ENCODE measurements at places on chromosomes 3 and 15. TPM values are rescaled to one million over a fixed set of nuclear protein-coding genes. Genes with fewer than 3 reads are reported as not detected.

ATRIP gene
- 15.2 TPM for total RNA-seq

DNA sequence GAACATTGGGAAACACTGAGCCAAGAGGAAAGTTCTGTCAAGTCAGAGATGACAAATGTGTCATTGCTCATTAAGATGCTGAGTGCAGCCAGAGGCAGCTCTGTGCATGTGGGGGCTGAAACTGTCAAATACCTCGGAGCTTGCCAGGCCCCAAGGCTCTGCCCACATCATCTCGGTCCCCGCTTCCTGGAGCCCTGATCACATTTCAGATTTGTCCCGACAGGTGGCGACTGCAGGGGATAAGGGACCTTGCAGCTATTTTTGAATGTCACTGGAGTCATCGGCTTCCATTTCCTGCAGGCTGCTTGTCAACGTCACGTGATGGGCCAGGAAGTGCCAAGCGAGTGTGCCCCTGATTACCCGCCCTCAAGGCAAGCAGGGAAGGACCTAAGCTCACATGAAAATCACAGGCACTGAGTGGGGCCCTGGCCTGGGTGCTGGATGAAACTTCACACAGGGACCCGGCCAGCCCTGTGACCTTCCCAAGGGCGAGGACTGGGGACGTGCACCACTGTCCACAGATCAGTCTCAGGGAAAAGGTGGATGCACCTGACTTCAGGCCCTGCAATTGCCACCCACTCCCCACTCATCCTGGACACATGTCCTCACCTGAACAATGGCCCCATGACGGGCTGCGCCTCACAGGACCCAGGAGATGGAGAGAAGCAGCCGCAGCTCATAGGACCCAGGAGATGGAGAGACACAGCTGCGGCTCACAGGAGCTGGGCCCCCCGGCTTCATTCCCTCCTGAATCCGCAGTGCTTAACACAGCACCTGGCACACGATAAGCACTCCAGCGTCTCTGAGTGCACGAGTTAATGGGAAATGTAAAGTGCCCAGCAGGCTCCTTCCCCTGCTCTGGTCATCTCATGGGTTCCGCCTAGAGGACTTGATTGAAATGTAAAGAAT is 73.4 kb downstream of the NUP210 start:
- no peak for DNase-seq

DNA sequence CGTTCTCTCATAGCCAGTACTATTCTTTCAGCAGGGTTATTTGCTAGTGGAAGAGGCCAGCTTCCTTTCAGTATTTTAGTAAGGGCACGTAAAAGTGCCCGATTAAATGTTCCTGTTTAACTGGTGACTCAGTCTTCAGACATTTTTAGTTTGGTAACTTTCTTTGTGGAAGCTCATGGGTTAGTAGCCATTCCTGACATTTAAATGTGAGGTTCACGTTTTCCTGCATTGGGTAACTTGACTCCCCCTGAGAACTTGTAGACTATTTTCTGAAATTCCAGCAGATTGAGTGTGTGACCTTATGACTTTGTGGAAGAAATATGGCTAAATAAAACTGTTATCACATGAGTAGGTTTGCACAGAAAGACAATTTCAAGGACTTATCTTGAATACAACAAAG is 16.9 kb downstream of the ABHD2 start:
- no peak for DNase-seq

- no peak for DNase-seq
Observed at GRCh38 chr15:83144771-83145170, 37.3 kb downstream of the TM6SF1 start.

DNA sequence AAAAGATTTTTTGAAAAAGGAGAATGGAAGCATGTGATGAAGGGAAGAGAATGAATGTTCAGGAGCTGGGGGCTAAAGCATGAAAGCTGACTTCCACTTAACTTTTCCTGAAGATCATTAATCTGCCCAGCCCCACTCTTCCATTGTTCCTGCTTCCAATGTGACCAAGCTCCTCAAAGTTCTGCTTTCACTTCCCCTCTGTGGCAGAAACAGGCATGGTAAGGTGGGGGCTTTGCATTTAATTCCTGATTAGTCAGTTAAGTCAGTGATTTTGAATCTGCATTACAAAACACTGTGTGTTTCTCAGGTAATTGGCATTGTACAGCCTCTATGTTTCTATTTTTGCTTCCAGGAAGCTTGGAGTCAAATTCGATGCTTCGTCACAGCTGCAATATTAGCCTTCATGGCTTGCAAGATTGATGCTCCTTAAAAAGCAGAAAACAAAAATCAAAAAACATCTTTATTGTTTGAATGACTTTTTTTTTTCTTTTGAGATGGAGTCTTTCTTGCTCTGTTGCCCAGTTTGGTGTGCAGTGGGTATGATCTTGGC is 7.3 kb upstream of the TM6SF1 start:
- no peak for DNase-seq

DNA sequence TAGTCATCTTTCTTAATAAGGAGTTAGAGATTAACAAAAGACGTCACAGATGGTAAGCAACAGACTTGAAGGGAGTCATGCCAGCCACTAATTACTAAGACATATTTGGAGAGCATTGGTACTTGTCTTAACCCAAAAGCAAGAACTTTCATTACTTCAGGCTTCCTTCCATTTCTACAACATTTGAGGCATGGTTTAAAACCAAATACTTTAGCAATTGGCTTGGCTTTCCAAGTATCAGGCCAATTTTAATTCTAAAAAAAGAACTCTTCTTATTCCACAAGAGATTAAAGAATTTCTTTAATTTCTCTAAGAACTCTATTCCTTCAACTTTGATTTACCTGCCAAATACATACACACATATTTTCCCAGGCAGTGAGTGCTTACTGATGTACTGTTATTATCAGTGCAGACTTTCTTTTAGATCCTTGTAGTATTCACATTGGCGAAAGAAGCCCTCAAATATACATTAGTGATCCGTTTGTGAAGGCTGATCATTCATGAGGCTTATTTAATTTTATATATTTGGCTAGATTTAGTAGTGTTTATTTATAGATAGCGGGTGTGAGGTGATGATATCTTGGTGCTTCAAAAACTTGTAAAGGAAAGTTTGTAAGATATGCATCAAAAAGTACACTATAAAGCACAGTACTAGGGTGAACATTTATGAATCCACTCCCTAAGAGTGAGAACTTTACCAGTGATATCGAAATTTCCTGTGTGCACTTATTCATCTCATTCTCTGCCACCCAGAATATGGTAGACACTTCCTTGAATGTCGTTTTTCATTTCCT is 229.2 kb downstream of the MFSD1 start:
- no peak for DNase-seq

DNA sequence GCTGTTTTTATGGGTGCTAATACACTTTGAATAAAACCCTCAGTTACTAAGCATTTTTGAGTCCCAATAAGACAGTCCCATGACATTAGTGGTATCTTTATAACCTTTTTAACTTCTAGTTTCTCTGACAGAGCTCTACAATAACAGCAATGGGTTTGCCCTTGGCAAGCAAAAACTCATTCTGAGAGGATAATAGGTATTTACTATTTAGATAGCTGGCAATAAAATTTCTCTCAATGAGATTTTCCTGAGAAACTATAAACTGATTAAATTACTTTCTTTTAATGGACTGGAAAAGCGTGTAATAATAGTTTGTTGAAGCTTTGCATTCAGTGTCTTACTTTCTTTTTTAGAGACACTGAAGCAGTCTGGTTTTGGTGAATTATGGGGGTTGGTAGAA is 168.0 kb upstream of the MLF1 start:
- no peak for DNase-seq

DNA sequence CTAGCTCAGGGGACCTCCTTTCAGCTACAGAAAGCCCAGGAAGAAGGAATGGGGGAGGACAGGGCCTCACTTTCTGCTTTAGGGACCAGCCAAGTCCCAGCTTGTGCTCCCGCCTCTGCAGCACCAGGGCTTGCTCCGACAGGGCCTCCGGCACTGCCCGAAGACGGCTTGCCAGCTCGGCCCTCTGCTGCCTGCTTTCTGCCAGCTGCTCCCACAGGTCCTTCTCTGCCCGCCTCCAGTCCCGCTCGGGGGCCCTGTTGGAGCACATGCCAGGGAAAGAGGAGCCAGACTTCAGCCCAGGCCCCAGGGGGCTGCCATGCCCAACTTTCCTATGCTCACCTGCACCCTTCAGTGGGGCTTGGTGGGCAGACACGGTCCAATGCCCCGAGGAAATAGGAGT is 4.3 kb upstream of the CLK3 start:
- DNase-seq, result no peak

DNA sequence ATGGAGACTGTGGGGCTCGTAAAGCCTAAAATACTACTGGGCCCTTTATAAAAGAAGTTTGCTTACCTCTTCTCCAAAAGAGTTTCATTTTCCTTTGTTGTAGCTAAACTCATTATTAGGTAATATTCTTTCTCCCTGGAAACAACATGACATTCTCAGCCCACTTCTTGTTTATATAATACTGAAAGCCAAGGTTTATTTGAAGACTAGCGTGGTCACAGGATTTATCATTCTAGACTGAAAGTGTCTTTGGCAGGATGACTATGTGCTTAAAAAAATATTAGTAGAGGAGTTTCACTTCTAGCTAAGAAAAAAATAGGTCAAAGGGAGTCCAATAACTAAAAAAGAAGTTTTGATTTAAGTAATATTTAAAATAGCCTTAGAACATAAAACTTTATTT is 1085.2 kb upstream of the CADM2 start:
- no peak for DNase-seq

ITGB5 gene
- total RNA-seq, result 58.8 TPM

- no peak for DNase-seq
Observed at GRCh38 chr15:69871511-69872134, 226.1 kb downstream of the TLE3 start.

HRG gene
- total RNA-seq, result not detected

ZNF502 gene
- total RNA-seq, result not detected

DNA sequence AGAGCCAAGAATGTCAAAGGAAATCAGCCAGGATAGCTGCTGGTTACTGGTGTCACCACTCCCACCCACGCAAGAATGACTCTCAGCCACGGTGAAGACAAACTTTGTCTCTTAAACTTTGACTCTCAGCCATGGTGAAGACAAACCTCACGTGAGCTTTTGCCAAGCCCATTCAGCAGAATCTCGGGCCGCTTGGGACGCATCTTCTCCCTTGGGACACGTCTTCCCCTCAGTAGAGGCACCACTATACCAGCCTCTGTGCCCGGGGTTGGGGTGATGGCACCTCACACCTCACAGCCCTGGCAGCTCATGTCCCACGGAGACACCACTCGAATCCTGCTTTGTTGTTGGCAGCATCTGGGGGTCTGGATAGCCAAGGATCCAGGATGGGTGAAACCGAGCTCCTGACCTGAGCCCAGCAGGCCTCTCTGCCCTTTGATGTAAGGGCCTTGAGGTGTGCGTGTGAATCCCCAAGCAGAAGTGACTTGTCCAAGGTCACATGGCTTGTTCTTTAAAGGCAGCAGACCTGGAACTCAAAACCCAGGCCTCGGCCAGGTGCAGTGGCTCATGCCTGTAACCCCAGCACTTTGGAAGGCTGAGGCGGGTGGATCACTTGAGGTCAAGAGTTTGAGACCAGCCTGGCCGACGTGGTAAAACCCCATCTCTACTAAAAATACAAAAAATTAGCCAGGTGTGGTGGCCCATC is 21.8 kb downstream of the RBPMS2 start:
- DNase-seq, result no peak

- no peak for DNase-seq
Observed at GRCh38 chr3:32870373-32871095, 52.7 kb downstream of the TRIM71 start.

DNA sequence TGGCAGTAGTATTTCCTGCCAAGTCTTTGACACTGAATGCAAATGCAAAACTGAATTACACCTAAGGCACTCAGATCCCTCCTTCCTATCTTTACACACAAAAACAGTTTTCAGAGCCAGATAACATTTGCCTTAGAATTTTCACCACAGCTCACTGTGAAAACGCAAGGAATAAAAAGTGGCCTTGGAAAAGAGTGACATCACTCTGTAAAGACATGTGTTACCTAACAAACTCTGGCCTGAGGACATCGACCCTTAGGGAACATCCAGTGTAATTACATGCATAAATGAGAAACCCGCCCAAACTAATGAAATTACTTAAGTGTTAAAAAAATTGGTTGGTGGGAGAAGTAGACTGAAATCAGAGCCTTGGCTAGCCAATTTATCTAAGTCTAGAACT is 88.9 kb downstream of the PLOD2 start:
- DNase-seq, result no peak

DNA sequence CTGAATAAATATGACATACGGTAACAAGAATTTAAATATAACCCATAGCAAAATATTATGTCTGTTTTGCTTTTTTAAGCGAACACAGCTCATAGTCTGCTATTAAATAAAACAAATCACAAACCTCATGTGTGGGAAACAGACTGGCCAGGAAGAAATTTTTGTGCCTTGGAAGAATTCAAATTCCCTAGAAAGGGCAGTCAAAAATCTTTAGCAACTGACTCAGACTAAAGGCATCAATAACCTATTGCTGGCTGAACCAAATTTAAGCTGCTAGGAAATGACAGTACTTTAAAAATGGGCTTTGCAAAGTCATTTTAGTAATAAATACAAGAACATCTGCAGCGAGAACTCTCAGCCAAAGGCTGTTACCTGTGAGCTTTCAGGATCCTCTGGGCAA is 151.4 kb downstream of the PLD1 start:
- no peak for DNase-seq

DNA sequence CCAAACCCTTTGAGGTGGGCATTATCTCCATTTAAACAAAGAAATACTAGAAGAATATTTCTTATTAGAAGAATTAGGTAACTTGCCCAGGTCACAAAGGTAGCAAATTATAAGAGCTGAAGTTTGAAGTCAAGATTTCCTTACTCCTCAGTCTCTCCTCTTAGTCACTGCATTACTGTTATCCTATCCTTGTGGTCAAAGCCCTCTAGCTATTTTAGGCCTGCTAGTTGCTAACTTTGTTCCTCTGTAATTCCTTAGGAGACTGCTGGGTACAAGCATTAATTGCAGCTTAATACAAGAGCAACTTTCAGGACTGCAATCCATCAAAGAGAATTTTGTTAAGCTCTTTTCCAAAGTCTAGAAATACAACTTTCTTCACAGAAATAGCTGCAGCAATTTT is 528.2 kb downstream of the ZIC1 start:
- DNase-seq, result no peak

DNA sequence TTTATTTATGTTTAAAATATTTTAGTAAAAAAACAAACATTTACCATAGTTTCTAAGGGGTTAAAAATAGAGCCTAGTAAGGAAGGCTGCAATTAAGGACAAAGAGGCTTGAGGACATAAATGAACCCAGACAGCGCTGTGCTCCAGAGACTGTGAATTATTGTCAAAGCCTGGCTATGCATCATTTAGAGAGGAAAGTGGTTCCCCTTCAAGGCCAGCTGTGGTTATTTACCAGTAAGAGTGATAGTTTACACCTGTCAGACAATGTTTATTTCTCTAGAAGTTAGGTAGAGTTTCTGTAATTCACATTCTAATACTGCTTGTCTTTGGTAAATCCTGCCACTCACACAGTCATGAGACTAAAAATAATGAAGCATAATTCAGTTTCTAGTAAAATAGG is 32.4 kb upstream of the PIK3R4 start:
- DNase-seq, result no peak

DNA sequence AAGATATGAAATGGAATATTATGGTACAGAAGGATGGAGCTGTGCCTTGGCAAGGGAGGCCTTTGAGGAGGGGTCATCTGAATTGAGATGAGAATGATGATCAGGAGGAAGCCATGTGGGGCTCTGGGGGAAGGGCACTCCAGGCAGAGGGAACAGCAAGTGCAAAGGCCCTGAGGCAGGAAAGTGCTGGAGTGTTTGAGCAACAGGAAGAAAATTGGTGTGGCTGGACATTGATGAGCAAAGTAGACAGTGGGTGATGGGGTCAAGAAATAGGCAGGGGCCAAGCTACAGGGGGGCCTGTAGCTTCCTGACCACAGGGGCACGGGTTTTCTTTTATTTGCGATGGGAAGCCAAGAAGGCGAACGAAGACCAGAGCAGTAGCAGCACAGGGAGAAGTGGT is 3.3 kb upstream of the GP9 start:
- no peak for DNase-seq

Data from progenitor cell of endocrine pancreas (in vitro differentiated cells).